ENCODE measurements at places on chromosomes 3 and 15.

- DNase-seq: no peak
Observed at GRCh38 chr3:124664804-124665203, 65.4 kb upstream of the UMPS start.

DNA sequence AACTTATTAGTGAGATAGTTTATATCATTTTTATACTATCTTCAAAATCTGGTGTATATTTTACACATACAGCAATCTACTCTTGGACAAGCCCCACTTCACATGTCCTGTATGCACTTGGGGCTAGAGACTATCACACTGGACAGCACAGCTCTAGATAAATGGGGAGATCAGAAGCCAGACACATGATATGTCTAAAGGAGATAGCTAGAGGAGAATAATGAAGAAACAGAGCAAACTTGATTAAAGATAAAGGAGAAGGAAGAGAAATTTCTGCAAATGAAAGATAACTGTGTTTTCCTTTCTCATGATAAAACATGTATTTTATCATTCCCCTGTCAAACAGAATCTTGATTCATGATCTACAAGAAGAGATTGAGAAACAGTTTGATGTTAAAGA lies 13.0 kb downstream of the CPA3 start:
- no peak for DNase-seq

DNA sequence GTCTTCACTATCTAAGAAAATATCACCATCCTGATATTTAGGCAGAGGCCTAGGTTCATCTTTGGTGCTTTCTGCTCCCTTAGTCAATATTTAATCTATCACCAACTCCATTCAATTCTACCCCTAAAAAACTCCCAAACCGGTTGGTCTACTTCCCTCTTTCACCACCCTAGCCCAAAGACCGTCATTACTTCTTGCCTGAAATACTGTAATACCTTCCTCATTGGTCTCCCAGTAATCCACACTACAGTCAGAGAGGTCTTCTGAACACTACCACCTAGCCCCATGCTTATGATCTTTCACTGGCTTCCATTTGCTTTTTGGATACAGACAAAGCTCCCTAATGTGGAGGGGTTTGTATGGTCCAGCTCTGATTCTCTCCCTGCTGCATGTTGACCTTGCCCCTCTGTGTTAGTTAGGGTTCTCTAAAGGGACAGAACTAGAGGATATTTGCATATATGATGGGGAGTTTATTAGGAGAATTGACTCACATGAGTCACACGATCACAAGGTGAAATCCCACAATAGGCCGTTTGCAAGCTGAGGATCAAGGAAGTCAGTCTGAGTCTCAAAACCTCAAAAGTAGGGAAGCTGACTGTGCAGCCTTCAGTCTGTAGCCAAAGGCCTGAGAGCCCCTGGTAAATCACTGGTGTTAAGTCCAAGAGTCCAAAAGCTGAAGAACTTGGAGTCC lies 36.4 kb upstream of the ATP2C1 start:
- DNase-seq: no peak

GRCh38 chr3:61687206-61687605 lies 125.8 kb downstream of the PTPRG start:
- DNase-seq: no peak

DNA sequence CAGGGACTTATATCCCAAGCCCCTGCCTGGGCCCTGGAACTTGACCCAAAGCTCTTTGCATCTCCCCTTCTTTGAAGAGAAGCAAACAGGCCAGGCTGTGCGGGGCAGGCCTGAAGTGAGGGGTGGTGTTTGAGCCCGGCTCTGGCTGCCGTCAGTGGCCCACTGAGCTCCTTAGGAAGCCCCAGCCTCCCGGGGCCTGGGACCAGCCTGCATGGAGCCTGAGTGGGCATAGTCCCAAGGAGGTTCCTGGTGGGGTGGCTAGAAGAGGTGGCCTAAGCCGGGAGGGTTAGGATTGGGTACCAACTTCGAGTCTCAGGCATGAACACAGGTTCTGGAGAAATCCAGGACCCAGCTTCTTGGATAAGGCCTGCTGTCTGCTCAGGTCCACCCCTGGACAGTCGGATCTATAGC lies 6.4 kb downstream of the TMIE start:
- no peak for DNase-seq

DNA sequence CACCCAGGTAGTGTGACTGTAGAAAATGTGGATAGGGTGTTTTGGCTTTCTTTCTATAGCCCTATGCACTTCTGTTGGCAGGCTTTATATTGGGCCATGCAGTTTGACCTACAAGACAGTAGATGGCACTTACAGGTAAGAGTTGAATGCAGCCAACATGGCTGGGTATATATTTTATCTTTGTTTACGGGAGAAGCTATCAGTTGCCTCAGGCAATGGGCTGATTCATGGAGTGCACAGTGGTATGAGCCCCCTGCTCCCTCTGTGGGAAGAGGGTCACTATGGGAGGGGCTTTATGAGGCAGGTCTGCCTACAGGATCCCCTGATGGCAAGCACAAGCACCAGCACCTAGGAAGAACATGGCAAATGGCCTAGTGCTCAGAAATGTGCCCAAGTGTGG lies 301.2 kb upstream of the CDIN1 start:
- DNase-seq: no peak

- DNase-seq: no peak
Observed at GRCh38 chr3:57682284-57682683, 10.6 kb downstream of the DENND6A start.

GRCh38 chr15:78457101-78457500 lies 19.1 kb downstream of the IREB2 start:
- no peak for DNase-seq

DNA sequence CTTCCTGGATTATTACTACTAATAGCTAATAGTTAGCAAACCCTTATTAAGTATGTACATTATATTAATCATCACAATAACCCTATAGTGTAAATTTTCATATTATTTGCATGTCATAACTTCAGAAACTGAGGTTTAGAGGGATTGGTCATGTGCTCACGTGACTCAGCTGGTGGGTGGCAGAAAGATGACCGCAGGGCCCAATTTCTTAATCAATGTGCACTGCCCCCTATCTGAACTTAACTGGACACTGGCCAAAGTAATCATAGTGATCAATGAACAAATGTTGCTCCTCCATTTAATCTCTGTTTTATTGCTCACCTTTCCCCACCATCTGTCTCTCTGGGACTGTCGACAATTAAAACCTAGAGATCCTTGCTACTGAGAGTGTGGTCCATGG lies 52.2 kb downstream of the PLD1 start:
- no peak for DNase-seq

- DNase-seq: peak; percentile 27
Observed at GRCh38 chr15:65818927-65819562, 27.0 kb upstream of the DENND4A start.

- no peak for DNase-seq
Observed at GRCh38 chr15:34682674-34683073, 72.1 kb downstream of the GJD2 start.

GRCh38 chr15:101326462-101327146 lies 31.6 kb upstream of the SNRPA1 start:
- no peak for DNase-seq

DNA sequence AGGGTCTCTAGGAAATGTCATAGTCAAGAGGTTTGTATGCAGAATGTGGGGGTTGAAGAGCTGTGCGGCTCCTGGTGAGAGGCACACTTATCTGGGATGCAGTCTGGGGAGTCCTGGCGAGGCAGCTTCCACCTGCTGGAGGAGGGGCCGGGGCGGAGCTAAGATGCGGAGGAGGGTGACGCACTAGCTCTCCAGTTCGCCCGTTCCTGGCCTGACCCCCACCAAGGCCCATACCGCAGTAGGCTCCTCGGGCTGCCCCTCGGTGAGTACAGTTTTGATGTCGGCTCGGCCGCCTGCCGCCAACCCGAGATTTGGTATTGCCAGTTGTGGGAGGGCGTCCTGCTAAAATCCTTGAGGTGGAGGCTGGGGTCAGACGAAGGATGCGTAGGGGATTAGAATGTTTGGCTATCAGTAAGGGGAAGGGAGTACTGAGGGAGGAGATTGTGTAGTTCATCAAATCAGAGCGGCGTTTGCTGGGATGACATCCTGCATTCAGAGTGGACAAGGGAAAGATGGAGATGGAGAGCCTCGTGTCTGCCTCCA lies at the start of gene SCG5:
Gene SCG5 (plus strand): TSS at position 194 of the 543 bp plus-strand sequence. CDS start 1,883 bp downstream, outside the sequence.
- no peak for DNase-seq

GRCh38 chr15:40926659-40927494 lies 2.3 kb upstream of the DLL4 start:
- DNase-seq: no peak

GRCh38 chr3:59247402-59247841 lies 197.6 kb upstream of the CFAP20DC start:
- no peak for DNase-seq

- DNase-seq: no peak
Observed at GRCh38 chr3:108495717-108496116, 14.7 kb downstream of the MYH15 start.

DNA sequence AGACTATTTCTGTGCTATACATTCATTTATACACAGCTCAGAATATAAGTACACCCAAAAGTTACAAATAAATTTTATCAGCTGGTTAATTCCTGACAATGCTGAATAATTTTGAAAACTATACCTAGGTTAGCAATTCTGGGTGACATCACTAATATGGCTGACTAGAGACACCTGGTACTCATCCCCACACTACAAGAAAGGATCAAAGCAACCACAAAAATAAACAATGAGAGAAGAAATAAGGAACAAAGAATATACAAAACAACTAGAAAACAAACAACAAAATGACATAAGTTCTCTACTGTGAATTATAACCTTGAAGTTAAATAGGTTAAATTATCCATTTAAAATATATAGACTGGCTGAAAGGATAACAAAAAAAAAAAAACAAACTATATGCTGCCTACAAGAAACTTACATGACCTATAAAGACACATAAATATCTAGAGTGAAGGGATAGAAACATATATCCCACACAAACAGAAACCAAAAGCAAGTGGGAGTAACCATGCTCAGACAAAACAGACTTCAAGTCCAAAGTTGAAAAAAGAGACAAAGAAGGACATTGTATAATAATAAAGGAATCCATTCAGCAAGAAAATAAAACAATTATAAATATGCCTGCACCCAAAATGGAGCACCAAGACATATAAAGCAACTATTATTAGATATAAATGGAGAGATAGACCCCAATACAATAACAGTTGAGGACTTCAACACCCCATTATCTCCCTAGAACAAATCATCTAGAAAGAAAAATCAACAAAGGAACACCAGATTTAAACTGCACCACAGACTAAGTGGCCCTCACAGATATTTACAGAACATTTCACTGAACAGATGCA lies 57.8 kb downstream of the IMPG2 start:
- DNase-seq: no peak

DNA sequence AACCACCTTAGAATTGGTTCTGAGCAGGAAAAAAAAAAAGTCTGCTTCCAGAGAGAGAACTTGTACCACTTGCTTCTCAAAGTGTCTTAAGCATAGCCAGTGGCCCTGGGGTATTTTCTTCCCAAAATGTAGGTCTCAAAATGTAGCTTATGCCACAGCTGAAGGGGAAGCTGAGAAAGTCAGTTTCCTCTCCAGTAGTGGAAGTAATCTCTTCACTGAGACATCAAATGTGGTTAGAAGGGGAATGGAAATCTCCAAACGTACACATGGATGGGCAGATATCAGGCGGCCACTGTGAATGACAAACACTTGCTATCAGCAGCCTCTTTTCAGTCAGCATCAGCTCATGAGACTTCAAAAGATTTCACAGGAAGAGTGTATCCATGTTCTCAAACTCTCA lies 841.2 kb downstream of the TUSC7 start:
- no peak for DNase-seq

DNA sequence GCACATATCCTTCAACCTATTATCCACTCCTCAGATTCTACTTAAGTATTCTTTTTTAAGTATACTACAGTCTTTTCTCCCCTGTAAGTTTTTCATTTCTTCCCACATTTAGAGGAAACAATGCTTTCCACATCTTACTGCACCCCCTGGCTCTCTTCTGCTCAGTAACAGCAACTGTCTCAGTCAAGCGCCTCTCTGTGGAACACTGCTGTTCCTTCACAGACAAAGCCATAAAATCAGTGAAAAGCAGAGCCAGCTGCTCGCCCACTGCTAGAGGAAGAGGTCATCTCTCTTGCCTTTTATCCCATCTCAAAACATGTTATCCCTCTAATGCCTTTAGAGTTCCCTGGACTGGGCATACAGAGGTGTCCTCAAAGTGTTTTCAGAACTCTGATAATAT lies 24.8 kb downstream of the SERP1 start:
- no peak for DNase-seq
